T-cell (primary cell): ENCODE measurements at places on chromosomes 13 and 19. TPM values are rescaled to one million over a fixed set of nuclear protein-coding genes. Genes with fewer than 3 reads are reported as not detected.

DNA sequence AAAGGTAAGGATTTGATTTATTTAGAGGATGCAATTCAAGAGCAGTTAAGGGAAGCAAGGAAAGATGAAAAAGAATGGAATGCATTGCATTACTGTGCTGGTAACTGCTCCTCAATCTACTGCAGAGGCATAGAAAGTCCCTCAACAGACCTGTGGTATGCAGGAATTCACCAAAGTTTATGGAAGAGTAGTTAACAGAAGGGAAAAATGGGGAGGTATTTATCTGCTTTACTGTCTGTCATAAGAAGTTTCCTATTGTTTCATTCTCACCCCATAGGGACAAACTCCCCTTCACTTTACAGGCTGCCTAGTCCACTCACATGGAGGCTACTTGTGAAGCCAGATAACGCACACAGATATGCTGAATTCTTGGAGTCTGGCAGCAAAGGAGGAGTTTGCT lies 354.9 kb upstream of the SPRY2 start:
- DNase-seq: no peak

The CCL25 gene
- total RNA-seq: 1.4 TPM

- DNase-seq: no peak
These were observed 43.9 kb upstream of the TSC22D1 start for GRCh38 chr13:44620057-44620456.

- no peak for DNase-seq
These were observed 226.0 kb upstream of the SERP2 start for GRCh38 chr13:44147648-44148047.

The RELB gene
- total RNA-seq: 40.4 TPM
